Fibroblast of lung (primary cell): ENCODE measurements at places on chromosomes 7 and 10.

DNA sequence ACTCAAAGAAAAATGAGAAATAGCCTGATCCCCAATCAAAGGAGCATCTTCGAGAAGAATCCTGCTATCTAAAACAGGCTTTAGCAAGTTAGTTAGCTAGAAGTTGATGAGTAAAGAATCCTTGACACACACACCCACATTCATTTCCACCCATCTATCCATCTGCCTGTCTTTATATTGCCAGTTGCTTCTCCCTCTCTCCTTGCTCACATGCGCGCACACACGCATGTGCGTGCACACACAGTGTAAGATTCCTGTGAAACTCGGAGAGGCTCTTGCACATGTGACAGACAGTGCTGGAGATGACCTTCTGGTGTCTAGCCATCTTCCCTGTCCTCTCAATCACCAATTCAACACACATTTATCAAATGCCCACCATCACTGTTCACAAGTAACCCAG, 393.3 kb downstream of the PLXNA4 start:
- no peak for DNase-seq

GRCh38 chr10:49827297-49827696, 65.2 kb upstream of the OGDHL start:
- no peak for DNase-seq

- DNase-seq: no peak
These were observed 69.9 kb upstream of the ADARB2 start for GRCh38 chr10:1807196-1807595.

GRCh38 chr7:131633342-131633843, 77.0 kb upstream of the PODXL start:
- DNase-seq: peak; percentile 45

DNA sequence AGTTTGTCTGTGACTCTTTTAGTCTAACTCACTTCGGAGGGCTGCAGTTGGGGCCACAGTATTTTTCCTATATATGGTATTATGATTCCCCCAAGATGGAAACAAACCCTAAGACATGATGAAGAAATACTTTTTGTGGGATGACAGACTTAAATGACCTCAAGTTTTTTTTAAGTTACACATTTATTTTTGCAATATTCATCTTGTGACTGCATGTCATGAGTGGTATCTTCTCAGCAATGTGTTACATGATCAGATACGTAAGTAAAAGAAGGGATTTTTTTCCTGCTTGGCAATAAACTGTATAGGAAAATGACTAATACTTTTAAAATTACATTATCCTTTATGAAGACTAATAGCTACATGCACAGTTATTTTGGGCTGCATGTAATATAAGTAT, 57.8 kb downstream of the OR13A1 start:
- DNase-seq: no peak

- peak; percentile 71 for DNase-seq
These were observed 44.5 kb upstream of the AGR3 start for GRCh38 chr7:16926283-16926682.

GRCh38 chr7:150471886-150472285, 21.5 kb downstream of the GIMAP8 start:
- DNase-seq: no peak

DNA sequence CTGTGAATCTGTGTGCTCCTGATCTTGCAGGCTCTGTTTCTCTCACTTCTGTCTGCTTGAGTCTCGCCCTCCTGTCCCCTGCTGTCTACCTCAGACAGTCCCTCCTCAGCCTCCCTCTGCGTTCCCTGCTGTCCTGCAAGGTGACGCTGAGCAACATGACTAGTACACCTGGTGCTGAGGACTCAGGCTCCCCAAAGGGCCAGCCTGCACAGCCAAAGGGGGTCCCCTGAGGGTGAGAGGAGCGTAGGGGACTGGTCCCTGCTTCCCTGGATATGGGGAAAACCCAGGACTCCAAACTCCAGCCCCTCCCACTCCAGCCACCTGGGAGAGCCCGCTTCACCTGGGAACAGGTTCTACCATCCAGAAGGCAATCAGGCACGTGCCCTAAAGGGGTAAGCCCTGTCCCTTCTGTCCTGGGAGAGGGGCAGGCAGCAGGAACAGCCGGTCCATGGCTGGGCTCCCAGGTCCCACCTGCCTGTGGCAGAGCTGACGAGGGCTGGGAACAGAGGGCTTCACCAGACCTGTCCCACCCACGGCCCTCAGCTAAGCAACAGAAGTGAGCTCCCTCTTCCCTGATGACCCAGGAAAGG, 156.5 kb downstream of the UBE2H start:
- no peak for DNase-seq

GRCh38 chr7:23373151-23374004, 74.2 kb downstream of the MALSU1 start:
- DNase-seq: peak; percentile 76

DNA sequence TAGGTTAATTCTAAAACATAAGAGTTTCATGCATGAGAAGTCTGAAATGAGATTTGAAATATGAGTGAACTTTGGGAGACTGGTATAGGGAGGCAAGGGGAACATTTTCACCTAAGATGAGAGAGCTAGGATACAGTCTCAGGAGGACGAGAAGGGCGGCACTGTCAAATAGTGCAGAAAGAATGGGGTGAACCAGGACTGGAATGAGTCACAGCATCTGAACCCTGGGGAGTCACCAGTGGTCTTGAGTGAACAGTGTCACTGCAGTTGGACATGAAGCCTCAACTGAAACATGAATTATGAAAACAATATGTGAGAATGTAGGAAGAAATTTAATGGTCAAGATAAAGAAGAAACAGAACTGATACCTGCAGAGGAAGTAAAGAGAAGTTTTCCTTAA, 33.8 kb downstream of the GNG11 start:
- no peak for DNase-seq

- peak; percentile 90 for DNase-seq
These were observed 263.4 kb downstream of the BICC1 start for GRCh38 chr10:58775960-58776567.

DNA sequence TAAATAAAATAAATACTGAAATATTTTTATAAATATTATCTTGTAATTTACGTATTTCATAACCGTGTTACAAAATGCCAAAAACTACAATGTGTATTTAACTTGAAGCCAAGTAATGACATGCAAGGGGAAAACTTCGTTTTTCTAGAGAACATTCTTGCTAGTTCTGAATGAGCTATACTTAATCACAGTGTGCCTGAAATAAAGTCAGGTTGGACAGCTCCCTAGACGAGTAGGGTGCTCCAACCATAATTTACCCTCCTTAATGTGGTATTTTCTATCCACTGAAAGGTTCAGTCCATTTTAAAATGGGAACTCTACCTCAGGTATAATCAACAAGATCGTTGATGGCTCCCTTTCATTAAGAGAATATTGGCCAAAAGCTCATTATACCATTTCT, 194.5 kb upstream of the AHR start:
- DNase-seq: no peak

- no peak for DNase-seq
These were observed 3.4 kb downstream of the CRPPA start for GRCh38 chr7:16417906-16418305.

GRCh38 chr10:28111712-28112111, 112.8 kb upstream of the ODAD2 start:
- DNase-seq: peak; percentile 89

DNA sequence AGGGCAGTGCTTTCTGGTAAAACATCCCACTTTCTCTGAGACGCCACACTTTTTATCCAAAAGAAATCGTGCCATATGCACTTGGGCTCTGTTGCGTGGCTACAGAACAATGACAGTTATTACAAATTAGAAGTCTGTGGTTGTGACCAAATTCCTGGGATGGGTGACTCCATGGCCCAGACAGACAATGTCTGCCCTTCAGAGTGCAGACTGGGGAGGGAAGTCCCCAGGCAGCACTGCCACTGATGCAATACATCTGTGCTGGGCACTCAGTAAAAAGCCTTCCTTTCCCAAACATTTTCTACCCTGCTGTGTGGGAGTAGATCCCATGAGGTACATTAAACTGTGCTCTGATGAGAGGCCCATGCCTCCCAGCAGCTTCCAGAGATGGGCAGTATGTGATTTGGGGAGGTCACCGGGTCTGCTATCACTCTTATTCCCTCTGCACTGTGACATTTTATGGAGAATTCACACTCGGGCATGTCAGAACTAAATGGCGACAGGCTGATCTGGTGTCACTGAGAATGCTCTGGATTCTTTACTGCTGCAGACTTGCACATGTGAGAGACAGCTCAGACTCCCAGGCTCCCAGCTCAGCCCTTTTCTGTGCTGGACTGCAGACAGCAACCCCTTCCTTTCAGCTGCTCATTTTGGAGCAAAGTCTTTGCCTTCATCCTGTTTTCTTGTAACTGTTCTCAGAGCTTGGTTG, 243.5 kb upstream of the ZNF32 start:
- DNase-seq: peak; percentile 22

GRCh38 chr7:151666886-151667285, 147.2 kb upstream of the RHEB start:
- DNase-seq: no peak

DNA sequence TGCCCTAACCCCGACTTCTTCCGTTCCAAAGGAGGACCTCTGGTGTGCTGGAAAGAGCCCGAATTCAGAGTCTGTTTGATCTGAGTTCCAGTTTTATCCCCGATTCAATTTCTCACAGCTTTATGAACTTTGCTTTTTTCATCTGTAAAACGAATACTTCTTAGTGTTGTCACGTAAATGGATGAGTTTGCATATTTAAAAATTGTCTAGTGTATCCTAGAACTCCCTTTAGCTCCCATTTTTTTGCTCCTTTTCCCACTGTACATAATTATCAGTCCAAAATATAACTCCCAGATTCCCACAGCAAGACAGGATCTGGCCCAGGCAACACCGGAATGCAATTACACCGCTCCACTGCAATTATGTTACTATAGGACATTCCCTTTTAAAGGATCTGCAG, 80.7 kb upstream of the ARHGAP21 start:
- no peak for DNase-seq

- peak; percentile 29 for DNase-seq
These were observed 9.2 kb downstream of the SKAP2 start for GRCh38 chr7:26854876-26855855.

DNA sequence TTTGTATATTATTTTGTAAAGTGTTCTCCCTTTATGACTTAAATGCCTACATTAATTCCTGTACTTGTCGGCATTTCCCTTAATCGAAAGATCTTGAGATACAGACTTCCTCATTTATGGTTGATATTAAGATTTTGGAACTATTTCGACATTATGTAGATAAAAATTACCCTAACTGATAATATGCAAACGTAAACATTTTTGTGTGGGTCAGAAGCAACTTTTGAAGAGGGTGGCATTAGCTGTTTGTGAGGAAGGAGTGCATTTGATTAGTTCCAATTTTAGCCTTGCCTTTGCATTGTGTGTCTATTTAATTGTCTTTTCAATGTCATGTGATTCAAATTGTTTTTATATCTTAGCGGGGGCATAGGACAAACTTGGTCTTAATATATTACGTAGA, 114.7 kb downstream of the BICC1 start:
- DNase-seq: no peak

DNA sequence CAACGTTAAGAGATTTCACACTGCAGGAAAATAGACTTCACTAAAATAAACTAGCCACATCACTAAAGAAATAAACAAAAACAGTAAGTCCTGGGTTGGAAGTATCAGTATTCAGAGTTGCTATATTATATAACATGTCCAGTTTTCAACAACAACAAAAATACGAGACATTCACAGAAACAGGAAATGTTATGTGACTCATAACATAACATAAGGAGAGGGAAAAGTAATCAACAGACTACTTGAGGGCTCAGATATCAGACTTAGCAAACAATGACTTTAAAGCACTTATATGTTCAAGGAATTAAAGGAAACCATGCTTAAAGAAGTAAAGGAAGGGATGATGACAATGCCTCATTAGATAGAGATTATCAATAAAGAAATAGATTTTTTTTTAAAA, 73.5 kb upstream of the MKLN1 start:
- DNase-seq: no peak

- peak; percentile 65 for DNase-seq
These were observed 77.3 kb downstream of the CALD1 start for GRCh38 chr7:134856691-134857090.

GRCh38 chr10:81439445-81439844, 435.5 kb upstream of the NRG3 start:
- DNase-seq: no peak

DNA sequence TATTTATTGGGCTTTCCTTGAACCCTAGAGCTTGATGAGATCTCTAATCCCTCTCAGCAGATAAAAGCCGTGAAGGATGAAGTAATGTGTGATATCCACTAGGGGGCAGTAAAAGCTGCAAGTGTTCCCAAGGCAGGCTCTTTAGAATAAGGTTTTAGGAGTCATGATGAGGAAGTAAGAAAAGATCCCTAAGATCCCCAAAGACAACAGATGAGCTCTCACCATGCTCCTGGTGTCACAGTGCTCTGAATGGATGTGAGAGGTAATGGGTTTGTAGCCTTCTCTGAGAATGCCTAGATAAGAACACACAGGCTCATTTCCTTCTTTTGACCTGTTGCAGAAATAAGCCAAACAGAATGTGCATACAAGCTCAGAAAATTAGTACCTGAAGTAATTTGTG, 70.4 kb upstream of the ITPRID1 start:
- DNase-seq: peak; percentile 55

GRCh38 chr10:13087986-13088618, 11.9 kb upstream of the OPTN start:
- peak; percentile 76 for DNase-seq

- peak; percentile 3 for DNase-seq
These were observed 589 bp downstream of the LSM8 start for GRCh38 chr7:118184565-118184940.

DNA sequence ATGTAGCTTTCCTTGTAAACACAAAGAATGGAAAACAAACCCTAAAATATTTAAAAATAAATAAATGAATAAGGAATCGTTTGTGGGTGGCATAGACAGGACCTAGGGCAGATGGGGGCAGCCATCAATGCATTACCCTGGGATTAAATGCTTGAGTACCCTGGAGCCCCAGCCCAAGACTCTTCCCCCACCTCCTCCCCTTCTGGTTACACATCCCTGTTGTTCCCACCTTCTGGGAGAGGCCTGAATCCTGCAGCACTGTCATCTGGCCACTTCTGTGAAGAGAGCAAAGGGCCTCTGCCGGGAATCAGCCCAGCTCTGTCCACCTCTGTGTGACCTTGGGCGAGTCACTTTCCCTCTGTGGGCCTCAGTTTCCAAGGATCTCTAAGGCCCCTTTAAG, 61.6 kb upstream of the COL13A1 start:
- no peak for DNase-seq

- no peak for DNase-seq
These were observed 496.7 kb downstream of the TYW1 start for GRCh38 chr7:67493366-67493765.

- DNase-seq: peak; percentile 28
These were observed 123.7 kb upstream of the ADAM12 start for GRCh38 chr10:126511917-126512479.

DNA sequence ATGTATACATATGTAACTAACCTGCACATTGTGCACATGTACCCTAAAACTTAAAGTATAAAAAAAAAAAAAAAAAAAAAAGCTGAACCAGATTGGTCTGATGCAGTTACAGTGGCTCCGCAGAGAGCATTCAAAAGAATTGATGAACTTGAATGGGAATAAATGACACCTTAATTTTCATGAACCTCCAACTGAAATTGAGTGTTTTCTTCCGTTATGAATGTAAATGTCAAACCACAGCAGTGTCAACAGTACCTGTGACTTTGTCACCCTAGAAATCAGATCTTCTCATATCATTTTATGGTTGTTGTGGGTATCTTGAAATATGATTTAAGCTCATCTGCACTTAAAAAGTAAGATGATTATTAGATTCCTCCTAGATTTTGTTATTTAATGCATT, 32.7 kb upstream of the SRGN start:
- DNase-seq: no peak
